Mesenteric fat pad (tissue), 1 donor: ENCODE measurements at places on chromosomes 2 and 18.
A peak's percentile ranks its signal among the peaks of the same experiment; 100 is the strongest.

DNA sequence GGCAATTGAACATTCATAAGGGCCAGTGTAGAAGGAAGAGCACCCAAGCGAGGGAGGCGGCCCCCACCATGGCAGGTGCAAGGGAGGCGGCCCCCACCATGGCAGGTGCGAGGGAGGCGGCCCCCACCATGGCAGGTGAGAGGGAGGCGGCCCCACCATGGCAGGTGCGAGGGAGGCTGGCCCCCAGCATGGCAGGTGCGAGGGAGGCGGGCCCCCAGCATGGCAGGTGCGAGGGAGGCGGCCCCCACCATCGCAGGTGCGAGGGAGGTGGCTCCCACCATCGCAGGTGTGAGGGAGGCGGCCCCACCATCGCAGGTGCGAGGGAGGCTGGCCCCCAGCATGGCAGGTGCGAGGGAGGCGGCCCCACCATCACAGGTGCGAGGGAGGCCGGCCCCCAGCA, 24.7 kb upstream of the GPC1 start:
- peak; percentile 51 for DNase-seq

DNA sequence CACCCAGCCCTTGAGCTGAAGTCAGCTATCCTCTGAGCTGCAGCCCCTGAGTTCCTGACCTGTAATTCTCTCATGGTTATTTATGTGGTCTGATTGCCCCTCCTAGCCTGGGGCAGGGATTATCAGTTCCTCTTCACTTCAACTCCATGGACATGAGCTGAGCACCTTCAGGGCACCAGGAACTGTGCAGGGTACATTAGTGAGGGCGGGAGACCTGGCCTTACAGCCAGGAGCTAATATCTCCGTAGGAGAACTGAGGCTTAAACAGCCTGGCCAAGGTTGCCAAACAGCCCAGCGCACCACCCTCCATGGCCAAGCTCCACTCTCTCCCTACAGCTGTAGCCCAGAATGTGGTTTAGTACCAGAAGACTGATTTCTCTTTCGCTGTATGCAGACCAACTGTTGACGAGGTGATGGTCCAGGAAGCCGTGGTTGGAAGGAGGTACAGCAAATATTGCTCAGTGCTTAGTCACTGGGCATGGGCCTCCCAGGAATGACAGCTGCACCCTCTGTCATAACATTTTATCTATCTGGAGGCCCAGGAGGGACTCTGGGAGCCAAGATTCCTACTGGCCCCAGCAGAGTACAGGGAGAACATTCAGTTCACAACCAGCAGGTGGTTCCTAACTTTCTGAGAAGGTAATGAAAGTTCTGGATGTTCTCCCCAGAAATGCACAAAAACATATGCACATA, 228.7 kb upstream of the SIX2 start:
- no peak for DNase-seq

DNA sequence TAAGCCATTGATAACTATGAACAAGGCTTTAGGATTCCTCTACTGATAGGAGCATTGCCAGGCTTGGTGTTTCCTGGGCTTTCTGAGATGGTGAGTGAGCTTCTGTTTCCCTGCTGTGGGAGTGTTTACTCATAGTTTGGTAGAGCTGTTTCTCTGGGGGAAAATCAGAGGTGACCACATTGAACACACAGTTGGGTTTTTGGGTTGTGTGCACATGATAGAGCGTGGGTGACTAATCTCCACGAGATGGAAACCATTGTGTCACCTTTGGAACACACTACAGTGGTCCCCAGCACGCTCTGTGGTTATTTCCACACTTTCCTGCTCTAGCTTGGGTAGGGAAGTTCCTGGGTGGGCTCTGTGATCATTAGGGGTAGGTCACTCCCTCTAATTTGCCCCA, 5.4 kb downstream of the IL1R1 start:
- no peak for DNase-seq

DNA sequence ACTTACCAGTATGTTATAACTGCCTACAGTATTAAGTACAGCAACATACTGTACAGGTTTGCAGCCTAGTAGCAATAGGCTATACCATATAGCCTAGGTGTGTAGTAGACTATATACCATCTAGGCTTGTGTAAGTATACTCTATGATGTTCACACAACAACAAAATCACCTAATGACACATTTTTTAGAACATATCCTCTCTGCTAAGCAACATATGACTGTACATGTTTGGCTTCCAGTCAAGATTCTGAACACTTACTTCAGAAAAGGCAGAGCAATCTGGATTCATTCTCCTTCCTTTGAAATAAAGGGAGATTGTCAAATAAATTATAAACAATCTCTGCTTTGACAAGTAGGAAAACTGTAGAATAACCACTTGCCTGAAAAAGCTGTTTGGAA, 81.8 kb downstream of the EXOC6B start:
- no peak for DNase-seq

DNA sequence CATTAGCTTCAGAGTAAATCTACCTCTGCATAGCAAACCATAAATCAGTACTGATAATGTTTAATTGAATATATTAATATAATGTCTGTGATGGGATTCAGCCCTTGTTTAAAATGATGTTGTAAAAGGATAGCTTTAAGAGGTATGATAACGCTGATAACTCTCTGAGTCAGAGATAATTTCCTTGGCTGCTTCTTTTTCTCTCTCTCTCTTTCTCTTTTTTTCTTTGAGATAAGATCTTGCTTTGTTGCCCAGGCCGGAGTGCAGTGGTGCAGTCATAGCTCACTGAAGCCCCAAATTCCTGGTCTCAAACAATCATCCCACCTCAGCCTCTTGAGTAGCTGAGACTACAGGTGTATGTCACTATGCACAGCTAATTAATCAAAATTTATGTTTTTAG, 35.7 kb downstream of the CDH7 start:
- no peak for DNase-seq

- DNase-seq = no peak
These were observed 30.9 kb downstream of the LONRF2 start for GRCh38 chr2:100291152-100291970.

DNA sequence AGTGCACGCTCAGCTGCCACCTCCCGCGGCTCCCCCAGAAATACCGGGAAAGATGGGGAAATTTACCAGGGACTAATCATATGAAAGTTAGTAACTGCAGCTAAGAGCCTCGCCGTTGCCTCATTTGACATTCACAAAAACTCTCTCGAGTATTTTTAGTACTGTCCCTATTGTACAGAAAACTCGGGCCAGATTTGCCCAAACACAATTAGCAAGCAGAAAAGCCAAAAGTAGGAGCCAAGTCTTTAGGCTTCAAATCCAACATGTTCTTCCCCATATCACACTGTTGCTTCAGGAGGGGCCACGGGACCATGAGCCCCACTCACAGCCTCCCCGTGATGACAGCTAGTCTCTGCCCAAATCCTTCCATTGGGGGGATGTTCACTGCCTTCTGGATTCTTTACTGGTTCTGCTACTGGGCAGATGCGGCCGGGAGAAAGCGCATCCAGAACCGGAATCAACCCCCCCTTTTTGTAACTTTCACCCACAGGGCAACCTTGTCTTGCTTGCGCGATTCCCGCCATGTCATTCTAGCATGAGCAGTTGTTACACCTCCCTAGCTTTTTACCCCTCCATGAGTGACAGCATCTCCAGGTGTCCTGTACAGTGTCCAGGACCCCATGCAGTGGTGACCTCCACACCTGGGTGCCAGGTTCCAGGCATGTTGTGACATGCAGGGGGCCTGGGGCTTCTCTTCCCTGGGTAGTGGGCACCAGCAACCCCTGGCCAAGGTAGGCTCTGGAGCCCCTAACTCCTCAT, 35.2 kb downstream of the CENPO start:
- peak; percentile 53 for DNase-seq

GRCh38 chr2:75379476-75380210, 180.3 kb upstream of the TACR1 start:
- no peak for DNase-seq

- DNase-seq = peak; percentile 51
These were observed 47.3 kb upstream of the PUM2 start for GRCh38 chr2:20397811-20398447.

- peak; percentile 65 for DNase-seq
These were observed 132.7 kb upstream of the HS6ST1 start for GRCh38 chr2:128451084-128452023.
